ENCODE measurements at places on chromosomes 16 and 17.

- DNase-seq: no peak
These were observed 249.3 kb upstream of the CIBAR2 start for GRCh38 chr16:85361441-85362118.

GRCh38 chr16:22217890-22218730 lies 12.0 kb downstream of the EEF2K start:
- no peak for DNase-seq

- DNase-seq: no peak
These were observed 24.1 kb downstream of the BAIAP2 start for GRCh38 chr17:81059026-81059425.

DNA sequence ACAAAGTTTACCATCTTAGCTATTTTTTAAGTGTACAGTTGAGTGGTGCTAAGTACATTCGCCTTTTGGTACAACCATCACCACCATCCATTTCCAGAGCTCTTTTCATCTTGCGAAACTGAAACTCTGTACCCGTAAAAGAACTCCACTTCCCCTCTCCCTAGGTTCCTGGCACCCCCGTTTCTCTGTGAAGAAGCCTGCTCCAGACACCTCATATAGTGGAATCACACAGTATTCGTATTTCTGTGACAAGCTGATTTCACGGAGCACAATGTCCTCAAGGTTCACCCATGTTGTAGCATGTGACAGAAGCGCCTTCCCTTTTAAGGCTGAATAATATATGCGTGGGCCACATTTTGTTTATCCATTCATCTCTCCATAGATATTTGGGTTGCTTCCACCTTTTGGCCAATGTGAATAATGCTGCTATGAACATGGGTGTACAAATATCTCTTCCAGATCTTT lies 54.2 kb upstream of the MAP3K14 start:
- DNase-seq: peak; percentile 24

DNA sequence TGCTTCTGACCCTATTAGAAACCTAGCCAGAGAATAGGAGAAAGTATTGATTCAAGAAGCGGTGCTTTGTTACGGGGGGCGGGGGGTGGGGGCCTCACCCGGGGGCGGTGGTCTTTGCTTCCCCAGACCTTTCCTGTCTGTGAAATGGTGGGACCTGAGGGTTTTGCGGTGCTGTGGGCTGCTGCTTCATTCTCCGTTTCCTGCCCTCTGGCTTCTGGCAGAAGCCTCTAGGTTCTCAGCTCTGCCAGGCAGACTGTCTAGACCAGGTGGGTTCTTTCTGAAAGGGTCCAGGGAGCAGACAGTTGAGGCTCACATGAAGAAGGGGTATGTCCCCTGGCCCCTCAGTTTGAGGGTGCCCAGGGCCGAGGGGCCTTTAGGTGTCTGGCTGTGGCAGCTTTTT lies 14.0 kb downstream of the GSE1 start:
- DNase-seq: no peak

DNA sequence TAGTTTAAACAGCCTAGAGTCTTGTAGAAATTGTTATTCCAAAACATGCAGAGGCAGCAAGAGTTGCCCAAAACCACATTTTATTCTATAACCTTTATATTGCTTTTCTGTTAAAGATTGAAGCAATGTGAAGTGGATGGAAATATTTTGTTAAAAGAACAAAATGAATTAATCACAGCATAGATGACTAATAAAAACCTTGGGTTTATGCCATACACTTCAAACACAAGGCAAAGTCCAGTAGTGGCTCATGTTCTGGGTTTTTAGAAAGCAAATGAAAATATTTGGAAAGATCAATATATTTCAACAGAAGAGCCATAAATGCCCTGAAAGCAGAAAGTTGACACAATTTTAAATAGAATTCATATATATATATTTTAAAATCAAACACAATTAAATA lies 36.7 kb upstream of the ULK2 start:
- peak; percentile 22 for DNase-seq

DNA sequence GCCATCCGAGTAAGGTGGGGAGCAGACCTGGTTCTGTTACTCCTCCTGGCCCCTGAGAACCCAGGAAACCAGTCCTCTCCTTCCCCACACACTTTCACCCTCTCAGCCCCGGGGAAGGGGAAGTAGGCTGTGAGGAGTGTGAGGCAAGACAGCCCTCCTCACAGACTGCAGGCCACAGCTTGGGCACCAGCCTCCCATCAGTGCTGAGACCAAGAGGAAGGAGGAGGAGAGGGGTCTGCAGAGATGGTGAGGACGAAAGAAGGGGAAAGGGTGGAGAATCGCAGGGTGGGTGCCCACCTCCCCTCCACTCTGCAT lies 7.0 kb downstream of the G6PC3 start:
- DNase-seq: no peak

GRCh38 chr17:56641894-56642293 lies 48.4 kb downstream of the NOG start:
- no peak for DNase-seq

GRCh38 chr16:88867581-88868246 lies 1.3 kb upstream of the PABPN1L start:
- DNase-seq: no peak

DNA sequence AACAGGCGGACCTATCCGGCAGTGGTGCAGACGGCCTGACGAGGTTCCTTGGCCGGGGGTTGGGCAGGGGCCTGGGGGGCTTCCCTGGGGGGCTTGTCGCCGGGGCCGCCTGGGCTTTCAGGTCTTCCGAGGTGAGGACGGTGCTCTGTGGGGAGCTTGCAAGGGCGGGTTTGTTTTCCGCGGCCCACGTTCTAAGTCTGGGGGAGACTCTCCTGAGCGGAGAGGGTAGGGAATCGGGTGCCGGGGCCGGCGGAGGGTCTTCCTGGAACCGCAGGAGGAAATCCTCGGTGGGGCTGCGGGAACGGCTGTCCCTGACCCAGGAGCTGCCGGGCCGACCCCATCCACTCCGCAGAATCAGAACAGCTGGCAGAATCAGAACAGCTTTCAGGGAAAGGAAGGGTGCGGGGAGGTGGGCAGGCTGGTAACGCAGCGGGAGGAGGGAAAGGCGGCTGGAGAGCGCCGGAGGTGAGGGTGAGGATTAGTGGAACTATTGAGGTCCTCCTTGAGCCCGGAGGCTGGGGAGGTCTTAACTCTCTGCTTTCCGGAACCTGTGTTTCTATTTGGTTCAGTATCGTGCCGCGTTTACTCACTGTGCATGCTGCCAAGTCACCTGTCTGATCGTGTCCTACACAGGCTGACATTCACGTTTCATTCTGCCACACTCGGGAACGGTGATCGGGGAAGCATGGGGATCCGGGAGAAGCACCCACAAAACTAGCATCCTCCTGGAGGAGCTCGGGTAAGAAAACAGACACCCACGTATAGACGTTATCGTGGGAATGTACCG lies 28.9 kb downstream of the CPSF4L start:
- peak; percentile 51 for DNase-seq

All from mesenchymal stem cell (in vitro differentiated cells and primary cell).